ENCODE measurements at places on chromosomes 5 and 9.

GRCh38 chr5:95884017-95884325 lies 61.4 kb upstream of the GLRX start:
- DNase-seq: peak; percentile 84

DNA sequence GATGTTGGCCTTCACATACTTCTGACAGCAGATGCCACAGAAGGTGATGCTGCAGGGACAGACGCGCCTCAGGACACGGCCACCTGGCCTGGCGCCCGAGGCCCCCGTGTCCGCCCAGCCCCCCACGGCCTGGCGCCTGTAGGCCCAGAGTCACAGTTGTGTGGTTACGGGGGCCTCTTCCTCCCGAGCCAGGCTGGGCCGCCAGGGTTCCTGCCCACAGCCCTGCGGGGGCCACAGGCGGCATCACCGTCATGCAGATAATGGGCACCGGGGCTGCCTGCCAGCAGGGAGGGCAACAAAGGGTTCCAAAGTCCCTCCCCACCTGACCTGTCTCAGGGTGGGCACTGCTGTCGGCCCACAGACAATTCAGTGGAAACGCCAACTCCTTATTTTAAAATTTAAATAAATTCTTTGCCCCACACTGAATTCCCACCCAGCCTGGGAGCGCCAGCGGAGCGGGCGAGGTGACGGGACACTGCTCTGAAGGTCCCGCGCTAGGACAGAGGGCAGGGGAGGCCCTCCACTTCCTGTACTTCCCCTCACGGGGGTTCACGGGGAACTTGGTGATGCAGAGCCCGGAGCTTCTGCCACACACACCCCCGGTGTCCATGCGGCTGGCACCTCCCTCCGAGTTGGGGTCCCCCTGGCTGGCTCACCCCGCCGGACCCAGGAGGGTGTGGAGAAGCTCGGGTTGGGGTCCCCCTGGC lies 40.6 kb downstream of the EXOC3 start:
- no peak for DNase-seq

GRCh38 chr9:90724112-90724511 lies 77.5 kb upstream of the SYK start:
- no peak for DNase-seq

- DNase-seq: no peak
Measured at GRCh38 chr5:147044572-147045273, 166.2 kb upstream of the PPP2R2B start.

- DNase-seq: peak; percentile 24
Measured at GRCh38 chr5:173010547-173011464, 27.2 kb downstream of the ATP6V0E1 start.
